ENCODE measurements at places on chromosomes 13 and 19.

- H3K27ac ChIP-seq: no peak overlapping the region
- H3K27me3 ChIP-seq: no peaks in the 10 kb centered on the region
- no peaks in the 10 kb centered on the region for H3K4me1 ChIP-seq
Measured at GRCh38 chr13:80386002-80386401, 45.1 kb upstream of the SPRY2 start.

GRCh38 chr19:13262450-13262849 lies 112.2 kb downstream of the IER2 start:
- H3K27ac ChIP-seq: no peak overlapping the region
- H3K27me3 ChIP-seq: peaks cover 3% of the 10 kb centered on the region
- H3K4me1 ChIP-seq: peaks cover 6% of the 10 kb centered on the region
- peak; percentile 61 for DNase-seq
- H3K36me3 ChIP-seq: no peaks in the 10 kb centered on the region

GRCh38 chr19:8392017-8392591 lies 1.9 kb downstream of the RAB11B start:
- H3K4me3 ChIP-seq: no peak overlapping the region
- no peaks in the 10 kb centered on the region for H3K27me3 ChIP-seq

DNA sequence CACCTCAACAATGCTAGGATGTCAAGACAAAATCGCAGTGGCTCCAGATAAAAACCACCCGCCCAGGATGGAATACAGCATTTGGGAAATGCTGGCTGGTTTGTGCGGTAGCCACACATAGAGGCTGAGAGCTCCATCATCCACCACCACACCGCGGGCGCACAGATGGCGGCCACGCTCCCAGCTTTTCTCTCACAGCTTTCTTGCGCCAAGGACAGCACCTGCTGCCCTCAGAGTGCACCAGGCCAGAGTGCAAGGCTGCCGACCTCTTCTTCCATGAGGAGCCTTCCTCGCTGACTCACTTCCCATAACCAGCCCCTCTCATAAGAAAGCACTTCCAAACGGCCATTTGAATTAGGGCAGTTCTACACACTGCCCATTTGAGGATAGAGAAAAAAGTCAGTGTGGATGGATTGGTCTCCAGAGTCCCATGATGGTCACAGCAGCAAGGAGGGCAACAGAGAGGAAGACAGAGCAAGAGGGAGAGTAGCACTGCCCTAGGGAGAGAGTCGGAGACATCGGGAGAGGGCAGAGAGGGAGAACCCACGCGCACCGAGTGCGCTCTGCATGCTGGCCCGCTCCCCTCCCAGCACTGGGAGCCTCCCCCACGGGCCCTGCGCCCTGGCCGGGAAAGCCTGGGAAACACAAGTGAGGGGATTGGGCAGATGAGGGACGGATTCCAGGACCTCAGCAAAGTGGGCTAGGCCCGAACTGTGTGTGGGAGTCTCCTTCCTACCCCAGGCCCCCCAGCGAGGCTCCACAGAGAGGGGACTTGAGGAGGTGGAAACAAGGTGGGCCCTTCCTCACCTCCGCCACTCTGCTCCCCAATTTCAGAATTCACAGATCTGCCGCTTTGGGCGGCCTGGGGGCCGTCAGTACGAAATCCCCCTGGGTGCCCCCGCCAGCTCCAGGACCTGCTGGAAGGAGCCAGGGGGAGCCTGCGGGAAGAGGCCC lies 156.9 kb downstream of the USP12 start:
- H3K36me3 ChIP-seq: no peaks in the 10 kb centered on the region
- no peak for DNase-seq
- H3K27ac ChIP-seq: no peak overlapping the region
- H3K27me3 ChIP-seq: no peaks in the 10 kb centered on the region
- H3K4me1 ChIP-seq: peaks cover 10% of the 10 kb centered on the region
- no peak overlapping the region for H3K4me3 ChIP-seq

GRCh38 chr13:22253107-22253506 lies 582.2 kb downstream of the FGF9 start:
- H3K36me3 ChIP-seq: no peaks in the 10 kb centered on the region
- no peaks in the 10 kb centered on the region for H3K4me1 ChIP-seq
- H3K27ac ChIP-seq: no peak overlapping the region
- H3K4me3 ChIP-seq: no peak overlapping the region
- no peak for DNase-seq

- no peak overlapping the region for H3K27ac ChIP-seq
- H3K4me3 ChIP-seq: no peak overlapping the region
- DNase-seq: no peak
- no peaks in the 10 kb centered on the region for H3K36me3 ChIP-seq
- no peaks in the 10 kb centered on the region for H3K4me1 ChIP-seq
- no peaks in the 10 kb centered on the region for H3K27me3 ChIP-seq
Measured at GRCh38 chr19:6761053-6761676, 6.1 kb downstream of the SH2D3A start.

GRCh38 chr13:30870049-30870884 lies 35.8 kb upstream of the MEDAG start:
- H3K27ac ChIP-seq: peak overlapping the region; percentile 97
- H3K4me3 ChIP-seq: peak overlapping the region; percentile 8
- no peaks in the 10 kb centered on the region for H3K36me3 ChIP-seq
- peaks cover 55% of the 10 kb centered on the region for H3K4me1 ChIP-seq
- H3K27me3 ChIP-seq: no peaks in the 10 kb centered on the region

- H3K36me3 ChIP-seq: peaks cover 13% of the 10 kb centered on the region
- peak overlapping the region; percentile 75 for H3K4me3 ChIP-seq
- H3K27me3 ChIP-seq: peaks cover 13% of the 10 kb centered on the region
- H3K4me1 ChIP-seq: peaks cover 9% of the 10 kb centered on the region
- peak overlapping the region; percentile 92 for H3K27ac ChIP-seq
Measured at GRCh38 chr19:42074513-42075363, 1.2 kb upstream of the ZNF574 start.

- no peaks in the 10 kb centered on the region for H3K36me3 ChIP-seq
- DNase-seq: peak; percentile 65
- peak overlapping the region; percentile 73 for H3K27ac ChIP-seq
- H3K27me3 ChIP-seq: no peaks in the 10 kb centered on the region
Measured at GRCh38 chr19:18322318-18322758, 538 bp downstream of the LSM4 start.

- H3K36me3 ChIP-seq: peaks cover 12% of the 10 kb centered on the region
- H3K4me1 ChIP-seq: peaks cover 16% of the 10 kb centered on the region
- no peak overlapping the region for H3K4me3 ChIP-seq
- DNase-seq: peak; percentile 28
- H3K27ac ChIP-seq: no peak overlapping the region
Measured at GRCh38 chr13:32229443-32229842, 85.7 kb downstream of the ZAR1L start.

GRCh38 chr13:111923439-111923838 lies 143.5 kb upstream of the SOX1 start:
- DNase-seq: no peak
- no peaks in the 10 kb centered on the region for H3K27me3 ChIP-seq
- H3K4me3 ChIP-seq: no peak overlapping the region

- peak; percentile 65 for DNase-seq
- H3K27ac ChIP-seq: no peak overlapping the region
- no peaks in the 10 kb centered on the region for H3K4me1 ChIP-seq
- peaks cover 58% of the 10 kb centered on the region for H3K36me3 ChIP-seq
Measured at GRCh38 chr19:43651758-43652545, 12.3 kb upstream of the CADM4 start.

- H3K4me3 ChIP-seq: no peak overlapping the region
- no peaks in the 10 kb centered on the region for H3K27me3 ChIP-seq
- no peak for DNase-seq
- no peaks in the 10 kb centered on the region for H3K36me3 ChIP-seq
- no peaks in the 10 kb centered on the region for H3K4me1 ChIP-seq
Measured at GRCh38 chr13:111491021-111491420, 170.6 kb downstream of the TEX29 start.

DNA sequence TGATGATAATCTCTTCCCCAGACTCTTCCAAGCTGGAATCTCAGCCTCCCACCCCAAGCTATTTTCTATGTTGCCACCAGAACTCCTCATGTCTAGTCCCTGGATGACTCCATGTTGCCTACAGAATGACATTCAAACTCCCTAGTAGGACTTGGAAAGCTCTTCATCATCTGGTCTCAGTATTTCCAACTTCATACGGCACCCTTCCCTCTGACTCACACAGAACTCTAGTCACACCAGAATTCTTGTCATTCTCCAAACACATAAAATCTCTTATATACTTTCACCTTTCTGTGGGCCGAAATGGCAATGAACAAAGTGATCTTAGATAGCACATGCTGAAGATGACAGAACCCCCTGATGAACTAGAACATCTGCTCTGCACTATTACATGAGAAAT lies 86.2 kb downstream of the CAB39L start:
- H3K4me1 ChIP-seq: peaks cover 5% of the 10 kb centered on the region
- peak; percentile 79 for DNase-seq
- no peaks in the 10 kb centered on the region for H3K36me3 ChIP-seq
- peak overlapping the region; percentile 30 for H3K27ac ChIP-seq
- H3K27me3 ChIP-seq: no peaks in the 10 kb centered on the region
- no peak overlapping the region for H3K4me3 ChIP-seq

DNA sequence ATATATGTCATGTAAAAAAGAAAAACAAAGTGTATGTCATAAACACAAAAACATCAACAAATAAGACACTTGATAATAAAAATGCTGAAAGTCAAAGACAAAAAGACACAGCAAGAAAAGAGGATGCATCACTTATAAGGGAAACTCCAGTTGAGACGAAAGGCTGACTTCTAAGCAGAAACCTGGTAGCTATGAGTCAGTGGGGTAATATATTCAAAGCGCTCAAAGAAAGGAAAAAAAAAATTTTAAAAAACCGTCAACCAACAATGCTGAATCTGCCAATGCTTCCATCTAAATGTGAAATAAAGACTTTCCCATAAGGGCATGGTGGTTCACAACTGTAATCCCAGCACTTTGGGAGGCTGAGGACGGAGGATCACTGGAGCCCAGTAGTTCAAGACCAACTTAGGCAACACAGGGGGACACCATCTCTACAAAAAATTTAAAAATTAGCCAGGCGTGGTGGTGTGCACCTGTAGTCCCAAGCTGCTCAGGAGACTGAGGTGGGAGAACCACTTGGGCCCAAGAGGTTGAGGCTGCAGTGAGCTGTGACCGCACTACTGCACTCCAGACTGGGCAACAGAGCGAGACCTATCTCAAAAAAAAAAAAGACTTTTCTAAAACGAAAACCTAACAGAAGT lies 24.0 kb downstream of the USP12 start:
- peak; percentile 44 for DNase-seq
- 0 out of 2 replicates have a peak, but pooled peaks cover 3% of the 10 kb centered on the region for H3K4me1 ChIP-seq
- H3K4me3 ChIP-seq: no peak overlapping the region
- no peaks in the 10 kb centered on the region for H3K27me3 ChIP-seq
- H3K36me3 ChIP-seq: peaks cover 2% of the 10 kb centered on the region

DNA sequence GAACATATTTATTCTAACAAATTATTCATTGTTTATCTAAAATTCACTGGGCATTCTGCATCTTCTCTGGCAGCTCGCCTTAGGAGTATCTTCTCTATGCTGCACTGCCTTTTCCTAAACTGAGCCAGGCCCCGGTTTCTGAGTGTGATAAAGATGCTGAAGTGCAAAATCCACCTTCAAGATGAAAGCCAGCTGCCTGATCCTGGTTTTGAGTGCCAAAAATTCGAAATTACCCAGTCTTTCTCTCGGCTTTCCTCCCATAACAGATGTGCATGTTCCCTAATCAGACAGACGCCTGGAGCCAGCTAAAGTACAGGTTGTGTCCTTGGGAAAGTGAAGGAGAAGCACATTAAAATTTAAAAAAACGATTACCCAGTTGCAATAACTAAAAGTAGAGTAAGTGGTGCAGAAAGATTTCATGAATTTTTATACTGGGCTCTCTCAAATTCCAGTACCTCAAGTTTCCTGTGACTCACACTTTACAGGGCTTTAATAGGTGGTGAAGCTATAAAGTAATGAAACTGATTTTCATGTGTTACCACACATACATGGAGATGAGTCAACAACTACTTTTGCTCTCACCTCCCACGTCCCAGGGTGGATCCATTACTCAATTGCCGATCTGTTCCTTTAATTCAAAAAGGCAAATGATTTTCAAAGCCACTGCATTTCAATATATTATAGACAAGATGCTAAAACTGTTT lies 65.0 kb upstream of the GTF2F2 start:
- H3K4me1 ChIP-seq: peaks cover 14% of the 10 kb centered on the region
- no peaks in the 10 kb centered on the region for H3K36me3 ChIP-seq
- no peaks in the 10 kb centered on the region for H3K27me3 ChIP-seq
- H3K4me3 ChIP-seq: no peak overlapping the region
- peak; percentile 93 for DNase-seq

DNA sequence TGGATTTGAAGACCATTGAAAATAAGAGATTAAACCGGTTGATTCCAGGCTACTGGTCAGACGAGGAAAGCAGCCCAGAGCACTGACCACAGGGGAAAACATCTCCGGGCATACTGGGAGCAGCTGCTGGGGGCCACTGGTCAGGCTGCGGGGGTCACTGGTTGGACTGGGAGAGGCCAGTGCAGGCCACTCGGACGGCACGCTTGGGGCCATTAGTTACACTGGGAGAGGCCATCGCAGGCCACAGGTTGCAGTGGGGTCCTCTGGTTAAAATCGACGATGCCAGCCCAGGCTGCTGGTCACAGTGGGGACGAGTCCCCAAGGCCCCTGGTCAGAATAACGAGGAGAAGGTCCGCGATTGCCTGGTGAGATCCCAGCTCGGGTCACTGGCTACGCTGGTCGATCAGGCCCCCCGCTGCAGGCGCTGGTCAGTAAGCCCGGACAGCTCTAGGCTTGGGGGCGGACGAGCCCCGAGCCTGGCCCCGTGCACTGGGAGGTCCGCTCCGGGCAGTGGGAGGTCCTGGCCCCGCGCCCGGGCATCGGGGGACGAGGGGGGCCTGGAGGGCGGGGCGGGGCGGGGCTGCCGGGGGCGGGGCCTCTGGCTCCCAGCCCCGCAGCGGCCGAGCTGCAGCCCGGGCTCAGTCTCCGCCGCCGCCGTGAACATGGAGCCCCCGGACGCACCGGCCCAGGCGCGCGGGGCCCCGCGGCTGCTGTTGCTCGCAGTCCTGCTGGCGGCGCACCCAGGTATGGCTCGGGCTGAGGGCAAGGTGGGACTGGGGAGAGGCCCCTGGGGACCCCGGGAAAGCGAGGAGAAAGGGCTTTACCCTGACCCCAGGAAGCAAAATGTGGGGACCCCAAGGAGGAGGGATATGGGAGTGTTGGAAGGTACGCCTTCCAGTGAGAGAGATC lies at the start of gene BCAM:
Gene BCAM, plus strand, starts transcription at position 641 of the 909 bp plus-strand sequence. Its CDS starts 22 bp downstream, at position 663.
- peak; percentile 54 for DNase-seq
- peaks cover 8% of the 10 kb centered on the region for H3K36me3 ChIP-seq
- H3K27me3 ChIP-seq: peaks cover 5% of the 10 kb centered on the region
- H3K4me3 ChIP-seq: peak within 1 kb of the TSS; percentile 80

Data from IMR-90 (cell line).